ENCODE measurements at places on chromosomes 13 and 19. TPM values are rescaled to one million over a fixed set of nuclear protein-coding genes. Genes with fewer than 3 reads are reported as not detected.
A peak's percentile ranks its signal among the peaks of the same experiment; 100 is the strongest.

The RFPL4A gene
- not detected for total RNA-seq

DNA sequence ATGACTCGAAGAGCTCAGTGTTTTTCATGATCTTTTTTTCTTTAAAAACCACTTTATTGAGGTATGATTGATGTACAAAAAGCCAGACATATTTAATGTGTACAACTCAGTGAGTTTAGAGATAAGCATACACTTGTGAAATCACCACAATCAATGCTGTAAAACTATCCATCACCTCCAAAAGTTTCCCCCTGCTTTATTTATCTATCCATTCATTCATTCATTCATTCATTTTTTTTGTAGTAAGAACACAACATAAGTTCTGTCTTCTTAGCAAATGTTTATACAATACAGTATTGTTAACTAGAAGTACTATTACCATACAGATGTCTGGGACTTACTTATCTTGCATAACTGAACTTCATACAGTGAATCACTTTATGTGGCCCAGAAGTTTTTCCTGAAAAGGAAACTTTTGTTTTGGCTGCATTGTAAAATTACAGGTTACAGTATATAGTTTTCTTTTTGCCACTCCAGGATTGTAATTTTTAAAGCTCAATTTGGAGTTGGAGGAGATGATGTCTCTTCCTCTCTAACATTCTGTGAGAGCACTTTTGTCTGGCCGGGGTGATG is 6.7 kb downstream of the RAP2A start:
- no peak overlapping the region for H3K4me3 ChIP-seq
- peaks cover 5% of the 10 kb centered on the region for H3K36me3 ChIP-seq
- H3K4me1 ChIP-seq, result peaks cover 17% of the 10 kb centered on the region
- H3K27ac ChIP-seq, result no peak overlapping the region
- H3K27me3 ChIP-seq, result no peaks in the 10 kb centered on the region

GRCh38 chr13:52447354-52447753 is 3.1 kb downstream of the VPS36 start:
- no peak overlapping the region for H3K4me3 ChIP-seq
- H3K4me1 ChIP-seq, result peaks cover 26% of the 10 kb centered on the region
- DNase-seq, result peak; percentile 32
- peaks cover 8% of the 10 kb centered on the region for H3K36me3 ChIP-seq
- H3K27ac ChIP-seq, result no peak overlapping the region

The POLRMT gene
- 66.6 TPM for total RNA-seq

DNA sequence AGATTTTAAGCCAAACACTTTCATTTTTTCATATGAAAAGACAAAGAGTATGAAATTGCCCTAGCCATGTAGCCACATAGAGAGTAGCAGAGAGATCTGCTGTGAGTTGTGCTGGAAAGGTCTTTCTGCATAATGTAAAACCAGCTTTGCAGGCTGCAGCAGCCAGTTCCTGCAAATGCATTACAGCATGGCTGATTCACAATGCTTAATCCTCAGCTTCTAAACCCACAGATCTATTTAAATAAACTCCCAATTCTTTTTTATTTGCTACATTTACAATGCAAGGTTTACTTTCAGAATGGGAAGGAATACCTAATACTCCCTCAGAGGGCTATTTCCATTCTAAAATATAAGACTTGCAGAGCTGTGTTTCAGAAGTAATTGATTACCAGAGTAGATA is 185.6 kb upstream of the STARD13 start:
- H3K4me3 ChIP-seq, result no peak overlapping the region
- H3K27me3 ChIP-seq, result peaks cover 3% of the 10 kb centered on the region
- H3K4me1 ChIP-seq, result no peaks in the 10 kb centered on the region
- no peak overlapping the region for H3K27ac ChIP-seq
- H3K36me3 ChIP-seq, result no peaks in the 10 kb centered on the region
- no peak for DNase-seq

GRCh38 chr19:15538774-15539173 is 30.4 kb downstream of the CYP4F22 start:
- H3K4me3 ChIP-seq, result no peak overlapping the region
- DNase-seq, result peak; percentile 33
- no peaks in the 10 kb centered on the region for H3K27me3 ChIP-seq
- H3K4me1 ChIP-seq, result peaks cover 22% of the 10 kb centered on the region
- H3K36me3 ChIP-seq, result no peaks in the 10 kb centered on the region
- no peak overlapping the region for H3K27ac ChIP-seq

DNA sequence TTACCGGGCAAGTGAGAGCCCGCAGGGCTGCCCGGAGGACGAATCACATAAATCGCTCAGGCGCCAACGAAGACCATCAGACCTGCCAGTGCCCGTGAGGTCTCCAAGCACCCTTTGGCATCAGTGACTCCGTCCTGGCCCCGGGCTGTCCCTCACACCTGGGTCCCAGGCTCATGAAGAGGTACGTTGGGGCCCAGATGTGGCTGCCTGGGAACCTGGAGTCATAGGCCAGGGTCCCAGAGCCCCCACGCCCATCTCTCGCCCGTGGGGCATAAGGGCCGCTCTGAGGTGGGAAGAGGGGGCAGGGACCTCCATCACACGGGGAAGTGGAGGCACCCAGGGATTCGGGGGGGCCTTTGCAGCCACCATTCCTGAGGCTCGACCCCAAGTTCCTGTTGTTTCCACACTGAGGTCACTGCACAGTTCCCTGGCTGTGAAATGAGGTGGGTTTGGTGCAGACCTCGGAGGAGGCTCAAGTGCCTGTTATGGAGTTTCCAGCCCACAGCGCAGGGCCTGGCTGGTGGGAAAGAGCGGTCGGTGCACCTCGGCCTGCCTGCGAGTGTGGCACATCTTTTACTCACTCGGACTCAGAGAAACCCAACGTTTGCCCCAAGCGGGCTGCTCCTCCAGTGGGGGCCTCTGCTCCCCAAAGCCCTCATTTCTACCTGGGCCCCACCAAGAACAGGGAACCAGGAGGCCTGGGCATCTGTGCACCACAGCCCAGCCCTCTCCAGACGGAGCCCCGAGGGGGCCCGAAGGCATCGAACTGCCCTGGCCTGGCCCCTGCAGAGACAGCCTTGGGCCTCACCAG is 35.9 kb upstream of the C13orf46 start:
- no peak overlapping the region for H3K27ac ChIP-seq
- H3K36me3 ChIP-seq, result peaks cover 16% of the 10 kb centered on the region
- H3K27me3 ChIP-seq, result no peaks in the 10 kb centered on the region
- H3K4me1 ChIP-seq, result peaks cover 6% of the 10 kb centered on the region
- no peak overlapping the region for H3K4me3 ChIP-seq
- DNase-seq, result no peak

The ZFR2 gene
- total RNA-seq, result not detected

The EPS8L1 gene
- total RNA-seq, result 2.8 TPM

DNA sequence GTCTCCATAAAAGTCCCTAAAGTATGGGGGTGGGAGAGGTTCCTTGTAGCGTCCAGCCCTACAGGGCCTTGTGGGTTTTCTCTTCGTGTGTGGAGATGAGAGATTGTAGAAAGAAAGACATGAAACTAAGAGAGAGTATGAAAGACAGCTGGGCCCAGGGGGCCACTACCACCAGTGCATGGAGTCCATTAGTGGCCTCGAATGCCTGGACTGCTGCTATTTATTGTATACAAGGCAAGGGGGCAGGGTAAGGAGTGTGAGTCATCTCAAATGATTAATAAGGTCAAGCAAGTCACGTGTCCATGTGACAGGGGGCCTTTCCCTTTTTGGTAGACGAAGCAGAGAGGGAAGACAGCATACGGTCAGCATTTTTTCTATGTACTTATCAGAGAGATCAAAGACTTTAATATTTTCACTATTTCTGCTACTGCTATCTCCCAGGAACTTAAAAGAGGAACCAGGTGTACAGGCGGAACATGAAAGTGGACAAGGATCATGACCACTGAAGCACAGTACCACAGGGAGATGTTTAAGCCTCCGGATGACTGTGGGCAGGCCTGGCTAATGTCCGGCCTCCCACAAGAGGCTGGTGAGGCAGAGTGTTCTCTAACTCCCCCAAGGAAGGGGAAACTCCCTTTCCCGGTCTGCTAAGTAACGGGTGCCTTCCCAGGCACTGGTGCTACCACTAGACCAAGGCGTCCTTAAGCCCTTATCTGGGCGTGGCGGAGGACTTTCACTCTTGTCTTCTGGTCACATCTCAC is 25.5 kb downstream of the FGF21 start:
- no peak for DNase-seq
- H3K27ac ChIP-seq, result no peak overlapping the region
- H3K4me3 ChIP-seq, result no peak overlapping the region
- H3K4me1 ChIP-seq, result peaks cover 3% of the 10 kb centered on the region
- peaks cover 3% of the 10 kb centered on the region for H3K27me3 ChIP-seq

- H3K36me3 ChIP-seq, result peaks cover 36% of the 10 kb centered on the region
- DNase-seq, result no peak
- H3K4me3 ChIP-seq, result no peak overlapping the region
- no peaks in the 10 kb centered on the region for H3K27me3 ChIP-seq
- H3K27ac ChIP-seq, result peak overlapping the region; percentile 63
Measured at GRCh38 chr19:47098608-47099007, 15.0 kb downstream of the ZC3H4 start.

DNA sequence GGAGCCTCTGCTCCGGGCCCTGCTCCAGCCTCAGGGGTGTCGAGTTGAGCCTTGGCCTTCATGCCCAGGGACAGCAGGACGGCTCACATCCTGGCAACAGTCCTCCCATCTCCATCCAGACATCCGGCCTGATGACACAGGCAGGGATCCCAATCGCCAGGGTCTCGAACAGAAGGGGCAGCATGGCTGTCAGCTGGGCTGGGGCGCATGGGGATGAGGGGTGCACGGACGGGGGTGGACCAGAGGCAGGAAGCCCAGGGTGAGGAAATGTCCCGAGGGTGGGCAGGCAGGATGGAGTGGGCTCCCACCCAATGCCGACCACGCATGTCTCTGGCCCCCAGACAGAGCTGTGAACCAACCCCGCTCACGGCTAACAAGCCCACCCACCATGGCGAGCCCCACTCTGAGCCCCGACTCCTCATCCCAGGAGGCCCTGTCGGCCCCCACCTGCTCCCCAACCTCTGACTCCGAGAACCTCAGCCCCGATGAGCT is 16.2 kb downstream of the EVI5L start:
- H3K27ac ChIP-seq, result no peak overlapping the region
- H3K4me3 ChIP-seq, result no peak overlapping the region
- H3K4me1 ChIP-seq, result no peaks in the 10 kb centered on the region
- H3K36me3 ChIP-seq, result no peaks in the 10 kb centered on the region
- no peak for DNase-seq

DNA sequence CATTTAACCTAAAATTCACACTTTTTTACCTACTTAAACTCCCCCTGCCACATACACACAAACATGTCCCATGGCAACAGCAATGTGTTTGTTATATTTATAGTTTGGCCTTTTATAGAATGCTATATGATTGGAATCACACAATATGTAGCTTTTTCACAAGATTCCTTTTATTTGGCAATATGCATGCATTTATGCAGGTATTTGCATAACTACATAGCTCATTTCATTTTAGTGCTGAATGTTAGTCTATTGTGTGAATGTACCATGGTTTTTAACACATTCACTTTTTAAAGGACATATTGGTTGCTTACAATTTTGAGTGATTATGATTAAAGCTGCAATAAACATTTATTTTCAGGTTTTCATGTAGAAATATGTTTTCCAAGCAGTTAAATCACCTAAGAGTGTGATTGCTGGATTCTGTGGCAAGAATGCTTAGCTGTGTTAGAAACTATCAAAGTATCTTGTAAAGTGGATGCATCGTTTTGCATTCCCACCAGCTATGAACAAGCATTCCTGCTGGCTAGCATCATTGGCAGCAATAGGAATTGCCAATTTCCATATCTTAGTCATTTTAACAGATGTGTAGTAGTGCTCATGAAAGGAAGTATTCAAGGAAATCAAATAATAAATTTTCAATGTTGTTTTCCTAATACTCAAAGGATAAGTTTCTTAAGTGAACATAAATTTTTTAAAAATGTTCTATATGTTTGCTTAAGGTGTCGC is 557.0 kb downstream of the SLITRK1 start:
- no peak overlapping the region for H3K27ac ChIP-seq
- DNase-seq, result no peak
- no peaks in the 10 kb centered on the region for H3K36me3 ChIP-seq
- H3K27me3 ChIP-seq, result no peaks in the 10 kb centered on the region
- no peak overlapping the region for H3K4me3 ChIP-seq
- H3K4me1 ChIP-seq, result no peaks in the 10 kb centered on the region

DNA sequence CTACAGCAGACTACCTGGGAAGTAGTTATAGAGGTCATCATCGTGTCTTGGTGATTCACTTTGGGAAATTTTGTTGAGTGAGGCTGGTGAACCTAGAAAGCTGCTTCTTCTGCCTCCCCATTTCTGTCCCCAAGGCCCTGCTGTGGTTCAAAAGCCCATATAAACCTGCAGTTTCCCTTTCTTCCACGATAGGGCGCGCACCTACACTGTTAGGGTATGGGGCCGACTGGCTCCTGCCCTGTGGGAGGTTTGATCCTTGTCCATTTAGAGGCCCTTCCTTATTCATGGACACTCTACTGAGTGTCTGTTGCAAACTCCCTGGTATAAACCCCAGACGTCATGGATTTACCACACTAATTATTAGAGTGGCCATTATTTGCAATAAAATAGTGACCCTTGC is 191.8 kb downstream of the GGACT start:
- H3K36me3 ChIP-seq, result peaks cover 13% of the 10 kb centered on the region
- H3K27me3 ChIP-seq, result no peaks in the 10 kb centered on the region
- DNase-seq, result no peak
- H3K4me3 ChIP-seq, result no peak overlapping the region
- peaks cover 25% of the 10 kb centered on the region for H3K4me1 ChIP-seq

DNA sequence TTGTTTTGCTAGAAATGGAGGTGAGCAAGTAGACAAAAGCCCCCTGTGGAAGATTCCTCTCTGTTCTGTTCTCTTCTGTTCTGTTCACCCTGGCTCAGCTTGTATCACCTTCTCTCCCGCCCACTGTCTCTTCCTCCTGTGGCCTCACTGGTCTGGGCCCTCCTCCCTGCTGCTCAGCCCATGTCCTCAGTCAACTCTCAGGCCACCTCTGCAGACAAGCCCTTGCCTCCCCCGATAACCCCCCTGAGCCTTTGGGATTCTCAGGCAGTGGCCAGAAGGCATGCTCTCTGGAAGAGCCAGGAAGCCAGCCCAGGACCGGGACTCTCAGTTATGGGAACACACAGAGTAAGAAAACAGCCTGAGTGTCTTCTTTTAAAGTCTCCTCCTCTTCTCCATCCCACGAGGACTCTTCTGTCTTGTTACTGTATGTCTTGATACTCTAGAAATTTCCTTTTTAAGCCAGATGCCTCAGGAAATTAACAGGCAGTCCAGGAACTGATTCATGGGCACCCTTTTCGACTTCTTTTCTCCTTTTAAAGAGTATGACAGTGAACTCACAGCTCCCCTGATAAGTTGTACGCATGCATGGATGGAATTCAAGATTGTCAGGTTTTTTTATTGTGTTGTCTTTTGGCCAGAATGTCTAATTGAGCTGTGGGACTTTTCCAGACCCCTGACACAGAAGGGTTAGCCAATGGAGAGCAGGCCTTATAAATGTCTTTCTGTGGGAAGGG is 33.7 kb downstream of the SHISA2 start:
- peaks cover 31% of the 10 kb centered on the region for H3K36me3 ChIP-seq
- peak overlapping the region; percentile 72 for H3K27ac ChIP-seq
- no peaks in the 10 kb centered on the region for H3K27me3 ChIP-seq
- no peak overlapping the region for H3K4me3 ChIP-seq
- peaks cover 23% of the 10 kb centered on the region for H3K4me1 ChIP-seq
- DNase-seq, result no peak
